ENCODE measurements at places on chromosomes 16 and 17.

DNA sequence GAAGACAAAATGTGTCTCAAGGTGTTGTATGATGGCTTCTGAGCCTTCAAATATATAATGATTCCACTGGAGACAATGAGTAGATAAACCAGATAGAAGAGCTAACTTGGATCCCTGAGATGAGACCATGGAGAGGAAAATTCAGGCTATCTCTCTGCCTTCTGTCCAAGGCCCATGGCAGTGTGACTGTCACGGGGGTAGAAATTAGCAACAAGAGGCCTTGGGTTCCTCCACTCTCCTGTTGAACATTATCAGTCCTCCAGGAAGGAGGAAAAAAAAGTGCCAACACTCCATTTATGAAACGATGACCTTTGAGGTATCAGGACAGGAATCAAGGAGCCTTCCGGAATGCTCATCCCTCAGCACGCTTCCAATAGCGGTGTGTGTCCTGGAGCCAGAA, 75.2 kb downstream of the WWP2 start:
- DNase-seq, result no peak

- DNase-seq, result no peak
These were observed 14.4 kb downstream of the SLFN5 start for GRCh38 chr17:35257208-35257659.

DNA sequence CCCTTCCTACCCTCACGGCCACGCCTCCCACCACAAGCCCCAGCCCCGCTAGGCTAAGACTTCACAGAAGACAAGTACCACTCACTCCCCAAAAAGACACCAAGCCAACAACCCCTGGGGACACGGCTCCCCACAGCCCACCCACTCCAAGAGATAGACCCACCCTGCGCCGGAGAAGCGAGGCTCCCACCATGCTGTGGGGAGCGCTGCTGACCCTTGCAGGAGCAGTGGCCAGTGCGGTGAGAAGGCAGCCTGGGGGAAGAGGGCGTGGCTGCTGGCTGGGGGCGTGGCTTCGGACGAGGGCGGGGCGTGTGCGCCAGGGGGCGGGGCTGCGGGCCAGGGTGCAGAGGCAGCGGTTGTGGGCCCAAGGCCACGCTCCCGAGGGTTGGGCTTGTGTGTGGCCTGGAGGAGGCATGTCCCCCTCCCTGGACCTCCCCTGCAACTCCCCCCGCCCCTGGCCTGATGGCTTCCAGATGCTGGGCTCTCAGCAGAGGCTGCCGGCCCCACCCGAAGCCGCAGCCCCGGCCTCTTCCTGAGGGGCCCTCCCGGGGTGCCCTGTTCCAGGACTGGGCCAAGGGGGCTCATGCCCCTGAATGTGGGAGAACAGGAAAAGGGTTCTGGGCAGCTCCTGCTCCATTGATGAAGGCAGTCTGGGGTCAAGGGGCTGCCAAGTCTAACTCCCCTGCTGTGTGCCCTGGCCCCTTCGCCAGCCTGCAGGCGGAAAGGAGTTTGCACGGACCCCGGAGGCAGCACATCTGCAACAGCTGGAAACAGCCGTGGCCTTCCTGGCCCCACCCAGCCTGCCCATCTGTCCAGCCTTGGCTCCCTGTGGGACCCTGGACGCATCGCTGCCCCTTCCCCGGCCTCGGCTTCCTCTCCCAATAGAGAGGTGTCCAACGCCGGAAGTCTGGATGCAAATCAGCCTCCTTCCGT, 9.1 kb downstream of the TFAP4 start:
- peak; percentile 41 for DNase-seq

- no peak for DNase-seq
These were observed 13.5 kb upstream of the ABAT start for GRCh38 chr16:8660841-8661301.

DNA sequence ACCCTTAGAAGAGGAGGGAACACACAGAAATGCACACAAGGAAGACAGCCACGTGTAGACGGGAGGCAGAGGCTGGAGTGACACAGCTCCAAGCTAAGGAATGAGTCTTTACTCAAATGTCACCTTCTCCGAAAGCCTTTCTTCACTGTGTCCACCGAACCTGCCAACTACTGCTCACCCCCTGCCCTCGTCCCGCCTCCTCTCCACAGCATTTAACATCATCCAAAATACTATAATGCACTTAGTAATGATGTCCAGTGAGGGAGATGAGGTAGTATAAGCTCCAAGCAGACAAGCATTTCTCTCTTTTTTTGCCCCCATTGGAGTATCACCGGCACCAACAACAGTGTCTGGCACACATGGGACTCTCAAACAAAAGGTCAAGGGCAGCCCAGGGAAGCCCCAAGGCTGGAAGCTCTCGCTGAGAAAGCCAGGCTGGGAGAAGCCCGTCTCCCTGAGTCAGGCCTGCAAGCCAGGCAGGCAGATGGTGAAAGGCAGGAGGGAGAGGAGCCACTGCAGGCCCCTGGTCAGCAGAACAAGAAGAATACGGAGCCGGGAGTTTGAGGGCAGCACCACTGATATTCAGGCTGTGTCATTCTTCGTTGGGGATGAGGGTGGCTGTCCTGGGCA, 25.9 kb downstream of the ZFHX3 start:
- DNase-seq, result no peak

DNA sequence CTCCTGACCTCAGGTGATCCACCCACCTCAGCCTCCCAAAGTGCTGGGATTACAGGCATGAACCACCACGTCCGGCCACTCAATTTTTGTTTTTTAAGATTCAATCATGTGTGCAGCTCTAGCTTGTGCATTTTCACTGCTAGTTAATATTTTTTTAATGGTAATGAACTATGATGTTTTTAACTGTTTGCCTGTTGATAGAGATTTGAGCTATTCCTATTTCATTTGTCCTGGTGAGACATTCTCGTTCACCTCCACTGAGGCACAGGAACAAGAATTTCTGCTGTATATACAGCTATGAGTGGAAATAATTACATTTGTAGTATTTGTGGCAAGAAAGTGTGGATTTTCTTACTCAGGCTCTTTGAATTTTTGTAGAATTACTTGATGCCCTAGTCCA, 137.7 kb upstream of the MYOCD start:
- no peak for DNase-seq

GRCh38 chr17:81631482-81631881, 5.4 kb downstream of the NPLOC4 start:
- no peak for DNase-seq

- DNase-seq, result peak; percentile 64
These were observed 5.0 kb downstream of the SLC5A2 start for GRCh38 chr16:31487720-31488467.

- DNase-seq, result no peak
These were observed 59.7 kb downstream of the IL21R start for GRCh38 chr16:27461483-27462171.

- no peak for DNase-seq
These were observed 12.2 kb upstream of the LPCAT2 start for GRCh38 chr16:55496509-55497145.

- no peak for DNase-seq
These were observed 11.0 kb upstream of the PLCG2 start for GRCh38 chr16:81767987-81768592.

DNA sequence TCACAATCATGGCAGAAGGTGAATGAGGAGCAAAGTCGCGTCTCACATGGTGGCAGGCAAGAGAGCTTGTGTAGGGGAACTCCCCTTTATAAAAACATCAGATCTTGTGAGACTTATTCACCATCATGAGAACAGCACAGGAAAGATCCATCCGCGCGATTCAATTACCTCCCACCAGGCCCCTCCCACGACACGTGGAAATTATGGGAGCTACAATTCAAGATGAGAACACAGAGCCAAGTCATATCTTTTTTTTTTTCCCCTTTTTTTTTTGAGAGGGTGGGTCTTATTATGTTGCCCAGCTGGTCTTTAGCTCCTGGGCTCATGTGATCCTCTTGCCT, 60.0 kb downstream of the RPTOR start:
- no peak for DNase-seq

GRCh38 chr16:2149630-2150417, 1.4 kb downstream of the RAB26 start:
- DNase-seq, result no peak

DNA sequence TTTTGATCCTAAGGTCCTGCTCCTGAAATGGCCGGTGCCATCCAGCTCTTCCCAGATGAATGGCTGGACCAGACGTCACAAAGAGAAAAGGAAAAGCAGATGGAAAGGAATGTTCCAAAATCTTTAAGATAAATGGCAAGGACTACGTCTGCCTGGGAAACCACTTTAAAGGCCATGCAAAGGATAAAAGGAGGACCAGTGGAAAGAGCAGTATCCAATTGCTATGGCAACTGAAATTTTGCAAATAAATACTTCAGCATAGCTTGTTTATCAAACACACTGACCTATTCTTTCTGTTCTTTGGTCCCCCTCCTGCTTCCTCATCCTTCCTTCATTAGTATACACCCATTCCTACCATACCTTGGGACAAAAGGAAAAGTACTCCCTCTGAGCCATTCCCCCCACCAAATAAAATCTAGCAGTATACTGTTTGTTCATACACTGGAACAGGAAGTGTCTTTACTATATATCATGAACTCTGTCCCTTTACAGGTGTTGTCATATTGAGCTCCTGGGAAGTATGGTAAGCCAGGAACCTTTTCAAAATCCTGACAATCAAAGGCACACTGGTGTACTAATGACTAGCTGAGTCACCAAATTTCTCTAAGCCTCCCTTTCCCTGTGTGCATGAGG, 37.2 kb upstream of the NUFIP2 start:
- no peak for DNase-seq

- DNase-seq, result peak; percentile 72
These were observed 5.4 kb upstream of the ZNF213 start for GRCh38 chr16:3129137-3130131.

DNA sequence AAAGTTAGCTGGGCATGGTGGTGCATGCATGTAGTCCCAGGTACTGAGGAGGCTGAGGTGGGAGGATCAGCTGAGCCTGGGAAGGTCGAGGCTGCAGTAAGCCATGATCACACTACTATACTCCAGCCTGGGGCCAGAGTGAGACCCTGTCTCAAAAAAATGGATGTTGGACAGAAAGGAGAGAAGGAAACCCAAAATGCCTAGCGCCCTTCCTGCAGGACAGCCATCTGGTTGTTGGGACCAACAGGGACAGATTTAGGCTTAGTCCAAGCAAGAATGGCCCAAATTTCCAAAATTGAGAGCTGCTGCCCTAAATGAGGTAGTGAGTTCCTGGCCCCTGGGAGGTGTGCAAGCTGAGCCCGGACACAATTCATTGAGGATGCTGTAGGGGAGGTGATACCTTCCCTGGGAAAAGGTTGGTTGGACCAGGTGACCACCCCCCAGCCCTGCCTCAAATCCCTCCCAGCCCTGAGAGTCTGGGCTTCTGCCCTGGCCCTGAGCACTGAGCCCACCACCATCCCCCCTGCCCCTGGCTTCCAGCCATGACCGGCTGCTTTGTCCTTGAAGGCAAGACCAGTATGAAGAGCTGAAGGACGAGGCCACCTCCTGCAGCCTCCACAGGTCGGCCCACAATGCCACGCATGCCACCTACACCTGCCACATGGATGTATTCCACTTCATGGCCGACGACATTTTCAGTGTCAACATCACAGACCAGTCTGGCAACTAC, 35.1 kb downstream of the IL21R start:
- DNase-seq, result peak; percentile 12

Measured in activated CD4-positive, CD25-positive, alpha-beta regulatory T cell treated with anti-CD3 and anti-CD28 coated beads, Interleukin-2, amount 50 U/mL, for 72 hours (primary cell).